ENCODE measurements at places on chromosomes 12 and 14.

DNA sequence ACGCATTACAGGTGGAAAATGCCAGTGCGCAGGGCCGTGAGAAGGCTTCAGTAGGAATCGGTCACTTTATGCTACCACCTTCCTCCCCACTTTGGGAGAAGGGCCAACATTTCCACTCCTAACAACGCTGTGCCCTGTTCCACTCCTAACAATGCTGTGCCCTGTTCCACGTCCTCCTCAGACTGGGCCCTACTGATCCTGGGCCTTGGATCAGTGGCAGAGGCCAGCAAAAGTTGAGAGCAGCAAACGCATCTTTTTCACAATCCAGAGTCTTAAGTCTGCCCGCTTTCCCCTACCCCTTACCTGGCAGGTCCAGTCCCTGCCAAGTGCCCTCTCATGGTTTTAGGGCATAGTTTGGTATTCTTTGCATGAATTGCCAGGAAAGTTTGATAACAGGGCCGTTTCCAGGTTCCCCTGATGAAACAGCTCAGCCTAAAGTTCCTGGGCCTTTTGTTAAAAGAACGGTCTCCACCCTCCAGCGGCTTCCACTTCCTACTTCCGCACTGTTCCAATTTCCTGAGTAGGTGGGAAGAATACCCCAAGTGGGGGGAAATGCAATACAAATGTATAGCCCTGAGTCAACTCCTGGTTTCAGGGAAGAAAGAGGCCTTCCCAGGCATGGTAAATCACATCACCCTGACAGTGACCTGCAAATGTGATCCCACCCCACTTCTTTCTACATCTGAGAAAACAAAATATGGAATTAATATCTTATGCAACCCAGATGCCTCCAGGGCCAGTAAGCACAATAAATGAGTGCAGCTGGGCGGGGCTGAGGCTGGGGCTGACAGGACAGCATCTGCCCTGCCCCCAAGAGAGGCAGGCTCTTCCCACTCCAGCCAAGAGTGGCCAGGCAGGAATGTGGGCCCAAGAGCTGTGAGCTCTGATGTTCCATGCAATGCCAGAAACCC is 15.0 kb downstream of the KCTD10 start:
- no peak for DNase-seq

GRCh38 chr12:94203796-94204195 is 55.4 kb downstream of the PLXNC1 start:
- DNase-seq: no peak

DNA sequence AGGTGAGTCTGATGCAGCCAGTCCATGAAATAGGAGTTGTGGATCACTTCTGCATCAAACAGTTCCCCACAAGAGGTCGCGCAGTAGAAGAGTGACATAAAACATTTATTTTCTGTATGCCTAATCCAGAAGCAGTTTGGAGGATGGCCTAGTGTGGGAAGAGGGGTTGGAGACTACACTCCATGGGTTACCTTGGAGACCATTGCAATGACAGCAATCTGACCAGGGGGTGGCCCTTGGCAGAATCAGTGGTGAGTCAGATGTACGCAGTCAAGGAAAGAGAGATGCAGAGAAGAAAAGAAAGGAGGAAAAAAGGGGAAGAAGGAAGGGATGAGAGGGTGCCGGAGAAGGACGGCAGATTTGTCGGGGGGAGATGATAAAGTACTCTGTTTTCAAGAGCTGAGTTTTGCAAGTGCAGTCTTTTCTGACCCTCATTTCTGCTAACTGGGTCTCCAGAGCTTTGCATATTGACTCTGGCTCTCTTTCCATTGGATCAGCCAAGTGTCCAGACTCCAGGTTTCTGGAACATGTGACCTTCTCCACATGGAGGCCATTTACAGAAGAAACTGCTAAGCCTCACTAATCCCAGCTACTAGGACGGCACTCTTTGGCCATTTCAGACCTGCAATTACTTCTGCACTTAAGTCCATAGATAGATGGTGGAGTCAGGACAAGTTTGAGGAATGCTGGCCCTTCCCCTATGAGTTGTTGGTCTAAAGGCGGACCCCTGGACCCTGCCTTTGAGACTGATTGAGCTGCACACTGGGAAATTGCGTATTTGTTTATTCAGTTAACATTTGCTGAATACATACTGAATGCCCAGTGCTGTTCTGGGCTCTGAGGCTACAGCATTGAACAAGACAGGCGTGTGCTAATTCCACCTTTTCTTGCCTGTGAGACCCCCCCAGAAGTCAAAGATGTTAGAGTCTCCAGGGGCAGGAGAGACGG is 424.2 kb downstream of the BCL11B start:
- no peak for DNase-seq

DNA sequence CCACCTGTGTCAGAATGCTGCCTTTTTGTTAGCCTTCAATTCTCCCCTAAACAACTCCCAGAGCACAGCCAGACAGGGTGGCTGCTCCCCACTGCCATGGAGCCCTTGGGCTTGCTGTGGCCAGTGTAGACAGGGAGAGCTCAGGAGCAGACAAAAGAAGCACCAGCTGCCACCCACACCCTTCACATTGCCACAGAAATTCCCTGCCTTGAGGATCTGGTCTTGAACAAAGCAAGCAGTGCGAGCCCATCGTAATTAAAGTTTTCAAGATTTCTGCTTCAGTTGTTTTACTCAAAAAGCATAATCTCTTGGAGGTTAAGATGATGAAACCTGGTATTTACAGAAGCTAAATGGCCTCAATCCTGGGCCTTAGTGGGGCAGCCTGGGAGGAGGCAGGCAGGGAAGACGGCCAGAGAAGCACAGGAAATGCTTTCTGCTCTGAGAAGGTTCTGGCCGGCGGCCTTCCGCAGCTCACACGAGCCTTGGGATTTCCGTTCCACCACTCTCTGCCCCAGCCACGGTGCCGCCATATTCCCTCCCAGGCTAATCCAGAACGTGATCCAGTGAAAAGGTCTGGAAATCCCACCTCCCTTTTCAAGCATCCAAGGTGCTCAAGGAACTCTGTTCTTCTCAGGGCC is 535.2 kb downstream of the BCL11B start:
- no peak for DNase-seq

- DNase-seq: no peak
These were observed 220.8 kb downstream of the ITPR2 start for GRCh38 chr12:26612203-26612602.

DNA sequence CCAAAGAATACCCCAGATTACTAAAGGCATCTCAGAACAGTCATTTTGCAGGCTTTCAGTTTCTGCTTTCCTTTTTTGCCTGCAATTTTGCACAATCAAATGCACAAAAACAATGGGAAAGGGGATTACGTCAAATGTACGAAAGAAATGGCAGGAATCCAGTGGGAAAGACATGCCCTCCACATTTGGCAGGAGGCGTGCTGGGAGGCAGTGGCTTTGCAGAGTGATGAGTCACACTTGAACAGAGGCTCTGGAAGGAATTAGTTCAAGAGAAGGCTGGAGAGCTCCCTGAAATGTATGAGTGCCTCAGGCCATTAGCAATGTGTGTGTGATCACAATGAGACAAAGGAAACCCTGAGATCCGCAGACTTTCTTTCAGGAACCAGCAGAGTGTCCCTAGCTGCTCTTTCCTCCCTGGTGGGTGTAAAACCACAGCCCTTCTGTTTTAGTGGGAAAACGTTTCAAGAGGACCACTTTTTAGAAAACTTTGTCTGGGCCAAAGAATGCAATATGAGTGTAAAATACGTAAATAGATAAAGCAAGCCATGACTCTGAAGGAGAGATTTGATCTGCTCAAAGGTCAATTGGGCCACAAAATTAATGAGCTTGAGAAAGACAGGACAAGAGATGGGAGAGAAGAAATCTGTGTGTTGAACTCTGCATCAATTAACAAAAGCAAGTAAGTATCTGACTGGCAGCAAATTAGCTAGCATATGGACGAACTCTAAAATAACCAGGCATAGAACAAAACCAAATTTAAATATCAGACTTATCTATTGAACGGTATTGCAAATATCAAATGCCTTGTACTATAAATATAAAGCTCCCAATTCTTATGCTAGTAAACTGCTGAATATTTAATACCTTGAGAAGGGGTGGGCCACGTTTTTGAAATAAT is 155.4 kb upstream of the PDE3A start:
- no peak for DNase-seq

- no peak for DNase-seq
These were observed 8.9 kb upstream of the FOXN3 start for GRCh38 chr14:89425931-89426330.

- no peak for DNase-seq
These were observed 12.1 kb downstream of the ASIC1 start for GRCh38 chr12:50069539-50069938.

- no peak for DNase-seq
These were observed 53.1 kb downstream of the RFLNA start for GRCh38 chr12:124347805-124348658.

DNA sequence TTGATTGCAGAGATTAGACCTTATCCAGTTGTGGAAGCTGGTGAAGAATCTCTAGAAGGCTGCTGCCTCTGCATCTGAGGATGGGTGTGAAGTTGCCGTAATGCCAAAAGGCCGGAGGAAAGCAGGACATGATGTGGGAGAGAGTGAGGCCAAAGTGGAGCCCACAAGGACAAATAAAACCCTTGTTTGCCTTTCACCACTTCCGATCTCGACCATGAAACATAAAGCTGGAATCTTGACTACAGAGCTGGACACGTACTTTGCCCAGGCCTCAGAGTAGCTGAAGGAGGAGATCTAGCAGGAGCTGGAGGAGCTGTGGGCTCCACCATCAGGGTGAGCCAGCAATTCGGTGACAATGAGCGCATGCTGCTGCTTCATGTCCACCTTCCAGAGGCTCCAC is 5.0 kb upstream of the CACNA1C start:
- DNase-seq: no peak

DNA sequence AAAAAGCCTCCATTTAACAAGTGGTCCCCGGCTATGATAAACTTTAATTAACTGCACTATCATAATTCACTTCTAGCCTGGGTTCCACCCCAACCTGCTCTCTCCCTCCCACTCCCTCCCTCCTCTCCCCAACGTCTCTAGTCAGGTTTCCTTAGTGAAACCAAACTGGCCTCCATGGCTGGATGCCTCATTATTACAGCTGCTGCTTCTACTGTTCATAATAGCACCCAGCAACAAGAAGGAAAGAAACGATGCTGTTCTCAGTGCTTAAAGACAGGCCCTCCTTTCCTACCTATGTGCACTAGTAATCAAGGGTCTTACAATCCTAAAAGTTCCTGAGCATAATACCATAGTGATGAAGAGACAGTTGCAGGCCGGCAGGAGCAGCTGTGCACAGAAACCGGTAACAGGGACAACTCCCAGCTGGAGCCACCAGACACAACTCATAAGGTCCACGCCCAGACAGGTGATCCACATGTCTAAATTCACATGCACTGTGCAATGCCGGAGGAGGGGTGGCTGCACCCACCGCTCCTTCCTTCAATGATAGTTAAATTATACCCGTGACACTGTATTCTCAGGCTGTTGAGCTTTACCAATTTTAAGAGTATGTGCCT is 6.2 kb downstream of the IRF2BPL start:
- DNase-seq: no peak

DNA sequence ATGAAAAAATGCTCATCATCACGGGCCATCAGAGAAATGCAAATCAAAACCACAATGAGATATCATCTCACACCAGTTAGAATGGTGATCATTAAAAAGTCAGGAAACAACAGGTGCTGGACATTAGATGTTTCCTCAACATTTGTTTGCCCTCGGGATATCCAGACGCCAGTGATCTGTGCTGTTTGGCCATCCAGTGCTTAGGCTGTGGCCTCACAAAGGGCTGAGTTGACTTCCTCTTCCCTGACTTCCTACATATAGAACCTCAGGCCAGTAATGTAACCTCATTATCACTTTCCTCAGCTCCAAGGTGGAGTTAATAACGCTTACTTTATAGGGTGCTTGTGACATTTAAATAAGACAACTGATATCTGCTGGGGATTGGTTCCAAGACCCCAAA is 51.8 kb downstream of the SLC15A5 start:
- DNase-seq: no peak

GRCh38 chr12:15584366-15585041 is 204.7 kb downstream of the EPS8 start:
- DNase-seq: peak; percentile 46

- DNase-seq: no peak
These were observed 138.9 kb downstream of the GCH1 start for GRCh38 chr14:54763761-54764160.

GRCh38 chr12:69633061-69633460 is 22.4 kb upstream of the LRRC10 start:
- no peak for DNase-seq

DNA sequence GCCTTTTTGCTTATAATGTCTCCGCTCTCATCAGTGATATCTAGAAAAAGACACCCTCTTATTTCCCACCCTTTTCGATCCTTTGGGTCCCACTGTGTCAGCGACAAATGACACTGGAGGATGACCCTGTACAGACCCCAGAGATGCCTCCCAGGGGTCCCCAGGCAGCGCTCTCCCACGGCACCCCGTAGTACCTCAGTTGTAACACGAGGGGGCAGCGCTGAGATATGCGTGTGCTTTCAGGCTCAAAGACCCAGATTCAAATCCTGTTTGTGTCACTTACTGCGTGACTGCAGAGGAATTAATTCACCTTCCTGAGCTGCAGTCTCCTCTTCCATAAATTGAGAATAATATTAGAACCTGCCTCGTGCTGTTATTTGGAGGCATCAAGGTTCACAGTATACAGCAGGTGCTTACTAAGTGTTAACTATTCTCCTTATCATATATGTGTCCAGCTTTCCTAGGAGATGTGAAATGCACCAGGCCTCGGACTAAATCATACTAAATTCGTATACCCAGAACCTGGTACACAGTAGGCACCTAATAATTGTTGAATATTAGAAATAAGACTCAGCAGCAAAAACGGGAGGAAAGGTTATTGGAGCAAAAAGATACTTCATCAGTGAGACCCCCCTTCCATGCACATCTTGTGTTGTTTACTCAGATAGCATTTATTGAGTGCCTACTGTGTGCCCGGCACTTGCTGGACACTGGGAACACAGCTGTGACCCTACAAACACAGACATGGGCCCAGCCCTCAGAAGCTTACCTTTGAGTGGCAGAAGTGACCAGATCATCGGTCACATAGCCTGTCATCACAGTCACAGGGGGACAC is 99.9 kb downstream of the PHETA1 start:
- DNase-seq: no peak

DNA sequence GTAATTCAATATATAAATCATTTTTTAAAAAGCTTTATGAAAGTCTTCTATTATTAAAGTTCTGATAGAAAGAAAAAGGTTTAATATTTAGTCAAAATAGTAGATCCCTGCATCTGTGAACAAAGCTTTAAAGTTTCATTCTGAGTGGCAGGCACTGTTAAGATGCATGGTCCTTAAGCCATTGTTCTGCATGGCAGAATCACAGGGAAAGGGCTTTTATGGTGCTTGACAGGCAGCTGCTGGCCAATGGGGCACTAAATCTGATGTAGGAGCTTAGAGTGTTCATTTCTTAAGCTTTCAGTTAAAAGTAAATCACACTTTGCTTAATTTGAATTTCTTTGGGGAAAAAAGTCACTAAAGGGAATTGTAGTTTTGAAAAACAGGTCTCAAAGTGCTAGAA is 148.2 kb downstream of the PLEKHA5 start:
- no peak for DNase-seq

DNA sequence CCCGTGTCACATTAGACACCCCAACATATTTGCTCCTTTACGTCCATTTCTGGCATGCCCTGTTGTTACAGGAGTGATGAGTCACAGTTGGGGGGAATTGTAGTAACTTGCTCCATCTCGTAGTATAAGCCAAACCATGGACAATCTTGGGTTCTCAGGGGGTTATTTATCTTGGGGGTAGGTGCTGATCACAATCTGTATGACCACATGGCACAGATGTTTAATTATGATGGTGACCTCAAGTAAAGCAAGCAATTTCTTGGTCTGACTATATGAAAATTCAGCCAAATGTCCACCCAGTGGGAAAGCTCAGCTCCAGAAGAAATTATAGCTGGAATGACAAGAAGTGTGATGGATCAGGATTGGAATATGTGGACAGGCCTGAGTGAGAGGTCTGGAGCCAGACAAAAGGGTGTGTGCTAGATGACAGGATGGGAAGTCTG is 32.1 kb upstream of the STON2 start:
- DNase-seq: no peak

Data from central memory CD4-positive, alpha-beta T cell (primary cell).